ENCODE measurements at places on chromosomes 13 and 19. TPM values are rescaled to one million over a fixed set of nuclear protein-coding genes. Genes with fewer than 3 reads are reported as not detected.

The SULT2B1 gene
- total RNA-seq, result not detected

The KLK15 gene
- total RNA-seq, result not detected

The FCHO1 gene
- not detected for total RNA-seq

The RFPL4AL1 gene
- not detected for total RNA-seq

The TRIP10 gene
- total RNA-seq, result 32.4 TPM

The ZNF729 gene
- total RNA-seq, result not detected

The ZNF345 gene
- total RNA-seq, result 4.7 TPM

The CFAP97D2 gene
- total RNA-seq, result not detected

The TMEM59L gene
- total RNA-seq, result 0.36 TPM

The NLRP5 gene
- total RNA-seq, result not detected

The SAMD1 gene
- total RNA-seq, result 27.9 TPM

The MATK gene
- total RNA-seq, result not detected

The UPK1A gene
- not detected for total RNA-seq

The TSC22D1 gene
- total RNA-seq, result 173 TPM

The PLA2G4C gene
- total RNA-seq, result 3.2 TPM

Measured in osteoblast (primary cell).